NCI-H187 (cell line): ENCODE measurements at places on chromosomes 11 and 22.

DNA sequence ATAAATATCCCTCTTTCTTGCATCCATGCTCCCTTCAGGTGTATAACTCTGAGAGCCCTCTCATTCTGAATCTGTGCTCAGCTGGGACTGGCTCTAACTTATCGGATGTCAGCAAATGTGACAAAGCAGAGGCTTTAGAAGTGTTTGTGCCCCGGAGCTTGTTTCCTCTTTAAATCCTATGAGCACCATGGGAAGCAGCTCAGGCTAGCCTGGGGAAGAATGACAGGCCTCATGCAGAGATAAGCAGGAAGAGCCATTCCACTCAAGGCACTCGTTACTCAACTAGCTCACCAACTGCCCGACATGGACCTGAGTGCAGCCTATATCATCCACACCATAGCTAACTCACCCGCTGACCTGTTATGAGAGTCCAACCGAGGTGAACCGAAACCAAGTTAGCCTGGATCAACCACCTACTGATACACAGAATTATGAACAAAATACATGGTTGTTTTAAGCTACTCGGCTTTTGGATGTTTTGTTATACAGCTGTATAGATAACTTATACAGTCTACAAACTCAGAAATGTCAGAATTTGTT is 990.7 kb downstream of the NTM start:
- no peak for DNase-seq

DNA sequence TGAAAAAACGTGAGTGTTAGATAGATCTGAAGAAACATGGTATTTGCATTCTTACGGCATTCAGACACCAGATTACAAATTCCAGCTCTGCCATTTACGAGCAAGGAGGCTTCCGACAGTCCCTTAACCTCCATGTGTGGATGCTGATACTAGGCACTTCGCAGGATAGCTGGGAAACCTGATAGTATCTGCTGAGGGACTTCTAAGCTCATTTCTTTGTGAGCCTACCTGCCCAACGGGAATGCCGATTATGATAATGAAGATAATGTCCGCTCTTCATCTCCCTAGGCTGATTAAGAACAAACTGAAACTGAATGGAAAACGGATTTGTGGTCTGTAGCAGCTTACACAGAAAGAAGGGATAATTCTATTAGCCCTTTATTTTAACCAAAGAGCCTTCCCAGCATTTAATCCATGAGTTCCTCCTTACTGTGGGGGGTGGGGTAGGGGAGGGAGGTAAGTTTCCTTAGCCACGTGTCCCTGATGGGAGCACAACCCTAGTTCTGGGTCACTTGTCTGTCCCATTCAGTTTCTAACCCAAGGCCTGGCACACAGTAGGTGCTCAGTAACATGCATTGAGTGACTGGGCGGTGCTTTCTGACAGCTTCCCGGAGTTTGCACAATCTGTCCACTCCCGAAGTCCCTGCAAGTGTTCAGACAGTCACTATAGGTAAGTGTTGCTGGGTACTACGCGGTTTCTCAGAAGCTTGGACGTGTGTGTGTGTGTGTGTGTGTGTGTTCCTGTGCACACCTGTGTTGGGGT is 39.2 kb downstream of the CD6 start:
- DNase-seq, result no peak

DNA sequence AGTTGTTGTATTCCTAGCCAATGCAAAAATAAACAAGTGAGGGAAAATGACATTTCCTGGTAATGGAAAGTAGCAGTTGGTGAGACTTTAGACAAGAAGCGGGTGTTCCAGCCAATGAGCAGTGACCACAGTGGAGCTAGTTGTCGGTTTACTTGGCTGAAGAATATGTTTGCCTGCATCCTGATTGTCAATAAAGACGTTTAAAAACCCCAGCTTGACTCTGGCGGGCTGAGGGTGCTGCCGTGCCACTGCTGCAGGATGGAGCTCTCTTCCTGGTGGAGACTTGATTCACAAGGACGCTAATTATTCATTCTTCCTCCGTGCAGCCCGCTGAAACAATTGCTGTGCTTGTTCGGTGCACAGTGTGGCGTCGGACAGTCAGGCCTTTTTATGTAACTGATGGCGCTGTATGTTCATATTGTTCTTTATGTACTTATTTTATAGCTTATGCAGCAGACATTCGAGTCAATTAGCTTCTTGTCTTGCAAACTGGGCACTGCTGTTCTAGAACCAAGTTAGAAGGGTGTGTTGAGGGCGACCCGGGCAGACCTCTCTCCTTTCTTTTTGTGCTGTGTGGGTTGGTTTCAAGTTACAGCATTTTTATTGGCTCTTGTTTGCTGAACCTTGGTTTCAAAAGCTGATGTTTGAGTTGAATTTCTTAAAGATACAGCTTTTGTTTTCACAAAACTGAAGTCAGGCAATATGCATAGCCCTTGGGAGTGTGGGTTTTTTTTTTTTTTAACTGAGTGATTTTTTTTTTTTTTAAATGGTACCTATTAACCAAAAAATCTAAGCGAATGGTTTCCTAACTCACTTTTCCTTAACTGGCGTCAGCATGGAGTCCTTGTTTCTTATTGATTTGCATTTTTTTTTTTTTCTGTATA is 153.9 kb downstream of the TEAD1 start:
- peak; percentile 87 for DNase-seq

- no peak for DNase-seq
Measured at GRCh38 chr22:36233796-36234195, 5.5 kb downstream of the APOL2 start.

DNA sequence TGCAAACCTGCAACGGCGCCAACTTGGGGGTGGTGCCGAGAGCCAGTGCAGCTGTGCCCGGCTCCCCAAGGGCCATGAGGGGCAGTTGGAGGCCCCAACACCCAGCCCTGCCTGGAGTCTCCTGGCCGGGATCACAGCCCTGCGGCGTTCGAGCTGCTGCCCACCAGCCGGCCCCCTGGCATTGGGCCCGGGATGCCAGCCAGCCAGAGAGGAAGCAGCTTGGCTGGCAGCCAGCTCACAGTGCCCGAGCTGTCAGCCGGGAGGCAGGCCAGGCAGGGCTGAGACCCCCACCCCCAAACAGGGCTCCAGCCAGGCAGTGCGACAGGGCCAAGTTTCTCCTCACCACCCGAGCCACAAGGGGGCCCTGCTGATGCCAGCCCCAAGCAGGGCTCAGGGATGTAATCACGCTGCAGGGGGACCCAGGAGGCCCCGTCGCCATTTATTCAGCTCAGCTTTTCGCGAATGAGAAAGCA is 26.0 kb upstream of the TCF20 start:
- DNase-seq, result no peak

GRCh38 chr22:47334601-47335000 is 572.2 kb downstream of the TBC1D22A start:
- DNase-seq, result no peak

DNA sequence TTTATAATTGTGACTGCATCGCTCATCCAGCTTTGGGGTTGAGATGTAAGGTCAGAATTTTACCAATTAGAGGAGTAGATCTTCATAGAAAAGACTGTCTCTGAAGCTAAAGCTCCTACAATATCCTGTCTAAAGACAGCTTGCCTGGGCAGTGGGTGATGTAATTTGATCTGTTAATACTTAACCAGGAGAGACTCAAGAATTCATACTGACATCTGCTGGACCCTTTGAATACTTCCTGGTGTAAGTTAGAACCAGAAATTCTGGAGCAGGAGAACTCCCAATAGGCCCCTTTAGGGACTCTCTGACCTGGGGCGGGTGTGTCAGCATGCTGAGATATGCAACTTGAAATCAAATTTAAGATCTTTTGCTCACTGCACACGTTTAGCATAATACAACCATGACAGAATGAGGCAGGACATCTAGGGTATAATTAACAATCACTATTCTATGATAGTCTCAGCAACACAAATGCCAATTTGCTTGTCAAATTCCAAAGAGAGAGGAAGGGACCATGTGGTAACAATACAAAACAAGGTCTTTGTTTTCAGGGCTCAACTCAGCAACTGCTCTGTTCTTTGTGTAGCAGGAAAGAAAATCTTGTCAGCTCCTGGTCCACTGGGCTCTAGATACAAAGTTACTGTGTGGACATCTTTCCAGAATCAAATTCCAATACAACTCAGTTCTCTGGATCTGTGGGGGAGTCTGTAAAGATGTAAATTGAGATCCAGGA is 143.9 kb downstream of the INSC start:
- DNase-seq, result peak; percentile 82

GRCh38 chr11:73516080-73516479 is 81.8 kb downstream of the FAM168A start:
- no peak for DNase-seq

- no peak for DNase-seq
Measured at GRCh38 chr11:35145271-35145670, 6.3 kb downstream of the CD44 start.

- no peak for DNase-seq
Measured at GRCh38 chr11:64759722-64760719, at the start of gene PYGM. PYGM (minus strand) TSS chr11:64759974; CDS start chr11:64759898, 76 bp downstream.

DNA sequence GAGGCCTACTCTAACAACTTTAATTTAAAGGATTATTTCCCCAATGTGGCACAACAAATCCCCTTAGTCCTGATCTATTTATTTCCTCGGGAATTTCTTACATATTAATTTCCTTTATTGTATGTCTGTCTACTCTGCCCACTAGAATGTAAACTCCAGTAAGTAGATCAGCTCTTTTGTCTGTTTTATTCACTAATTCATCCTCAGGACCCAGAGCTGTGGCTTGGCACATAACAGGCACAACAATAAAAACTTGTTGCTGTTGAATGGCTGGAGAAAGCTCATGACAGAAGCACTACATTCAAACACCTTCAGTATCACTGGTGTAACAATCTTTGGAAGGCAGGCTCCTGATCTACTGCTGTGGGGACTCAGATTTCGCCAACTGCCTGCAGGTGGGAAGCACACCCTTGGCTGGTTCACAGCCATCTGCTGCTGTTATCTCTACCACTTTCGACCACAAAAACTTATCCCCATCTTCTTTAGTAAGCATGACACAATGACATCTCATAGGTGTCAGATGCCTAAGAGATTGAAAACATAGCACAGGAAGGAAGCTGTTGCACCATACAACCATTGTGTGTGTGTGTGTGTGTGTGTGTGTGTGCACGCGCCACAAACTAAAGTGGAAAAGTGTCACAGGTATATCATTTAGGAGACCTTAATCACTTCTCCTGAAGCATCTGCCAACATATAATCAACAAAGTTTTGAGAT is 11.9 kb downstream of the HIRA start:
- no peak for DNase-seq

DNA sequence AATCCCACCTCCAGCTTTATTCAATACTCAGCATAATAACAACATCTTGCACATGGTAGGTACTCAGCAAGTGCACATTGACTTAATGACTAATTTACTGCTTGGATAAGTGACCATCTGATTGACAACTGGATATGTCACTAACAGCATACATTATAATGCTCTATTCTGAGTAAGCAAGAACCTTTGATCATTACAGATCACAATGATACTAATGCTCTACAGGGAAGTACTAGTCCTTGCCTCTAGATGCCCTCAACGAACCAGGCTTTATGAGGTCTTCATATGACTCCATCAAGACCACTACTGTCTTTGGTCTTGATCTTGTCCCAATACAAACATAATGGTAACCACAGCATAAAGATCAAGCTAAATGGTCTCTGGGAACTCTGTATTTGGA is 167.6 kb upstream of the MTMR2 start:
- DNase-seq, result no peak

DNA sequence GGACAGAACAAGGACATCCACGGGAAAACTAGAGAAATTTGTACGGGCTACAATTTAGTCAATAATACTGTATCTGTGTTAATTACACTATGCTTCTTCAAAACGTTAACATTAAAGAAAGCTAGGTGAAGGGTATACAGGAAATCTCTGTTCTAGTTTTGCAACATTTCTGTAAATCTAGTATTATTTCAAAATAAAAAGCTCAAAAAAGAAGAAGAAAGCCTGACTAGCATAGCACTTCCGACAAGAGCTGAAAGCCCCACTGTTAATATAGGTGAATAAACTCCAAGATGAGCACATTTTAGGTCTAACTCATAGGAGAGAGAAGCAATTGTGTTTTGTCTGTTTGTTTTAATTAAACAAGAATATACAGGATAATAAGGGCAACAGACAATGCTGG is 299.7 kb downstream of the TTC28 start:
- DNase-seq, result no peak
